ENCODE measurements at places on chromosomes 2 and 18. TPM values are rescaled to one million over a fixed set of nuclear protein-coding genes. Genes with fewer than 3 reads are reported as not detected.

- H3K4me3 ChIP-seq = peak overlapping the region; percentile 84
- DNase-seq = no peak
- peak overlapping the region; percentile 96 for H3K27ac ChIP-seq
- H3K4me1 ChIP-seq = peaks cover 26% of the 10 kb centered on the region
- H3K27me3 ChIP-seq = no peaks in the 10 kb centered on the region
These were observed 810 bp upstream of the RBFA start for GRCh38 chr18:80033181-80034067.

GRCh38 chr2:100194951-100195350, 52.6 kb upstream of the AFF3 start:
- no peak for DNase-seq
- H3K4me3 ChIP-seq = no peak overlapping the region
- no peak overlapping the region for H3K27ac ChIP-seq
- H3K27me3 ChIP-seq = no peaks in the 10 kb centered on the region

DNA sequence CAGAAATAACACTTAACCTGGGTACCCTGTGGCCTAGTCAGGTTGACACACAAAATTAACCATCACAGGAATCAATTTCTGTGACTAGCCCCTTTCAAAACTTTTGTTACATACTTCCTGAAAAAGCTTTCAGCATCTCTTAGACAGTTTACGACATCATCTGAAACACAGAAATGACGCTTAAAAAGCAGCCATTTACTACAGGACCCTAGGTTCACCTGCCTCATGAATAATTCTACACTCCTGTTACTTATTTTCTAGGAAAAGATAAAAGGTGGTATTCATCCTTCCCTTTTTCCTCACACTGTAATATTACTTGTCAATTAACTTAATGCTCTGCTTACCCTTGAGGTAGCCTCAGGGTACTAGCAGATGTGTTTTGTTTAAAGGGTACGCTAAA, 388.4 kb downstream of the IRS1 start:
- H3K27ac ChIP-seq = no peak overlapping the region
- H3K36me3 ChIP-seq = no peaks in the 10 kb centered on the region
- DNase-seq = no peak
- peaks cover 16% of the 10 kb centered on the region for H3K4me1 ChIP-seq

DNA sequence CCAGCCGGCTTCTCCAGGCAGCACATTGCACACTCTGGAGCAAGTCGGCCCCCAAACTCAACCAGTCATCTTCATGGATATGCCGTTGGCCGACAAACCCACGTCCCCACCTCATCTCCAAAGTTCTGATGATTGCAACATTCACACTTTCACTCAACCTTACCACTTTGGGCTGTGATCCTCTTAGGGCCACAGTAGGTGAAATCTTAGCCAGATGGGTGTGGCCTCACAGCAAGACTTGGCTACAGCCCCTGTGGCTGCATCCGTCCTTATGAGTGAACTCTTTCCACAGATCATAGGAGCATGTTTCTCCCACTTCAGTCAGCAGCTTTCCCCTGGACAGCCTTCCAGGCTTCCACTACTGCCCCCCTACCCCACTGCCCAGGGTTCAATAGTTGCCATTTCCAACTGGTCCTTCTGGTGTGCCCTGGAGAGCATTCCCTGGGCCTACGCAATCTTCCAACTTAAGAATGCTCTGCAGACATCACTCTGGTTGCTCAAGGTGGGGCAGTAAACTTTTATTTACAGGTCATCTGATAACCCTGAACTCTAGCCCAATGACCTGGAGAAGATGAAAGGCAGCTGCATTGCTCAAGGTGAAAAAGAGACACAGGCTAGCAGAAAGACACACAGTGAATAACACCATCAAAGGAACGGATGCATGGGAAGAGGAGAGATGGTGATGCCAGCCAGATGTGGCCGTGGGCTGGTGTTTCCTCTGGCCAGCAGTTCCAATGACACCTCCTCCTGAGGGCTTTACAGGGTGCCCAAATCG, 34.5 kb downstream of the ARL4C start:
- no peaks in the 10 kb centered on the region for H3K27me3 ChIP-seq
- no peaks in the 10 kb centered on the region for H3K4me1 ChIP-seq
- DNase-seq = no peak
- no peak overlapping the region for H3K27ac ChIP-seq

GRCh38 chr2:134842930-134843490, 4.6 kb downstream of the ACMSD start:
- no peaks in the 10 kb centered on the region for H3K4me1 ChIP-seq
- DNase-seq = no peak
- no peak overlapping the region for H3K27ac ChIP-seq
- no peaks in the 10 kb centered on the region for H3K36me3 ChIP-seq
- H3K4me3 ChIP-seq = no peak overlapping the region

- H3K36me3 ChIP-seq = no peaks in the 10 kb centered on the region
- H3K4me1 ChIP-seq = peaks cover 15% of the 10 kb centered on the region
- H3K27me3 ChIP-seq = peaks cover 4% of the 10 kb centered on the region
- DNase-seq = no peak
These were observed 3.5 kb upstream of the CALCRL start for GRCh38 chr2:187451510-187451909.

TGOLN2 gene
- total RNA-seq = 94.8 TPM

UBE2F gene
- 54.3 TPM for total RNA-seq

C2orf92 gene
- total RNA-seq = 15.0 TPM

Data from osteocyte (in vitro differentiated cells).